ENCODE measurements at places on chromosomes 13 and 19.
A peak's percentile ranks its signal among the peaks of the same experiment; 100 is the strongest.

- DNase-seq, result peak; percentile 36
Measured at GRCh38 chr19:44576843-44577565, 36.4 kb upstream of the IGSF23 start.

- no peak for DNase-seq
Measured at GRCh38 chr19:41367848-41368301, 3.9 kb upstream of the B9D2 start.

DNA sequence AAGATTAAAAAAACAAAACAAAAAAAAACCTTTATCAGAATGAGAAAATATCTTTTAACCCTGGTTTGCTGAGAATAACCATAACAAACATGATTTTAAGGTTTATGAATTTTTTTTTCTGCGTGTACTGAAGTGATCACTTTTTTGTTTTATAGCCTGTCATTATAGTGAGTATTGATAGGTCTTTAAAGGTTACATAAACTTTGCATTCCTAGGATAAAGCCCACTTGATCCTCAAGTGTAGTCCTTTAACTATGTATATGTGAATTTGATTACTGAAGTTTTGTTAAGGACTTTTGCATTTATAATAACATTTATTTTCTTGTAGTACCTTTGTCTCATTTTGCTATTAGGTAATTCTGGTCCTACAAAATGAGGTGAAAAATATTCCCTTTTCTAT is 709.8 kb upstream of the PCDH20 start:
- no peak for DNase-seq

DNA sequence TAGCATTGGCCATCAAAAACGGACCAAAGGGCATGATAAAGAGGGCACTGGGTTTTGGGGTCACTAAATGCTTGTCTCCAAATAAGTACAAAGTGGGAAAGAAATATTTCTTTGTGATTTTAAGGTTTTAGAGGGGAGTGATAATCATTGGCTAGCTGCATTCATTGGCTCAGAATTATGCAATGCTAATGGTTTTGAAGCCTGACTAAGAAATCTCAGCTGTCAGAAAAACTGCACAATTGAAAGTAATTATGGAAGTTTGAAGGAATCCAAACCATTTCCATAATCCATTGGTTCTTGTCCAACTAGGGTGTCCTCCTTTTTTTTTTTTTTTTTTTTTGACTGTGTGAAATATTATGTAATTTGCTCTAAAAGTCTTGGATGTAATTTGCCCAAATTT is 88.2 kb upstream of the ARGLU1 start:
- no peak for DNase-seq

DNA sequence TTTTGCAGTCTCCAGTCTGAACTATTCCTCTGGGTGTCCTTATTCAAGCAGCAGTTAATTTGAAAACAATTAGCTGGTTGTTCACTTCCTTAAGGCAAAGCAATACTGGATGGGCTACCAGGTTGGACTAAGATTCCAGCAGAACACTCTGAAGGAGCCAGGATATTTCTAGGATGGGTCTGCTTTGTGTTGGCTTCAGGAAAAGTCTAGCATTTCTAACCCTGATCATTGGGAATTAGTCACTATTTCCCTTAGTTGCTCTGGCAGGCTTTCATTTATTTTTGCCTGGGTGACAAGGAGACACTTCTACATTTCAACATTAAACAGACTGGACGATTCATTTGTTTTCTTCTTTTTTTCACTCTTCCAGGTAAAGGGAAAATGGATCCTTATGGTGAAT is 228.4 kb downstream of the ENOX1 start:
- DNase-seq, result no peak

GRCh38 chr19:19388568-19389555 is 16.6 kb upstream of the GATAD2A start:
- DNase-seq, result no peak

DNA sequence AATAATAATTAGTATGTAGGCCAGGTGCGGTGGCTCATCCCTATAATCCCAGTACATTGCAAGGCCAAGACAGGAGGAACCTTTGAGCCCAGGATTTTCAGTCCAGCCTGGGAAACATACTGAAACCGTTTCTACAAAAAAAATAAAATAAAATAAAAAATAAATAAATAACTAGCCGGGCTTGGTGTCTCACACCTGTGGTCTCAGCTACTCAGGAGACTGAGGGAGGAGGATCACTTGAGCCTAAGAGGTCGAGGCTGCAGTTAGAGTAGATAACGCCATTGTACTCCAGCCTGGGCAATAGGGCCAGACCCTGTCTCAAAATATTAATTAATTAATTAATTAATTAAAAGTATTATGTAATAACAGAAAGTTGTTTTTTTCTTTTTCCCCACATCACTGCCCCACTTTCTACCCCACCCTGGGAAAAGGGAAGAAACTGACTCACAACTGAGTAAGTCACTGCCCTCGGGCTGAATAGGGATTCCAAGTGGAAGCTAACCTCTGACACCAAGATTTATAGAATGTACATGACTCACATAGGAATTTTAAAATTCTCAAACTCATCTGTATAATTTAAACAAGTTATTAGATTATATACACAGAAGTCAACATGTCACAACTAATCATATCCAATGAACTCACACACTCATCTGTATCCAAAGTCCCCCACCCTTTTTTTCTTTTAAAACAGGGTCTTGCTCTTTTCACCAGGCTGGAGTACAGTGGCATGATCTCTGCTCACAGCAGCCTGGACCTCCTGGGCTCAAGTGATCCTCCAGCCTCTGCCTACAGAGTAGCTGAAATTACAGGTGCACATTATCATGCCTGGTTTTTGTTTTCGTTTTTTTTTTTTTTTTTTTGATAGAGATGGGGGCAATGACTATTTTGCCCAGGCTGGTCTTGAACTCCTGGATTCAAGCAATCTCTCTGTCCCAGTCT is 12.5 kb downstream of the ZNF611 start:
- DNase-seq, result no peak

GRCh38 chr19:17457616-17458015 is 3.1 kb downstream of the NXNL1 start:
- no peak for DNase-seq

GRCh38 chr13:87393358-87393757 is 277.8 kb upstream of the SLITRK5 start:
- no peak for DNase-seq

DNA sequence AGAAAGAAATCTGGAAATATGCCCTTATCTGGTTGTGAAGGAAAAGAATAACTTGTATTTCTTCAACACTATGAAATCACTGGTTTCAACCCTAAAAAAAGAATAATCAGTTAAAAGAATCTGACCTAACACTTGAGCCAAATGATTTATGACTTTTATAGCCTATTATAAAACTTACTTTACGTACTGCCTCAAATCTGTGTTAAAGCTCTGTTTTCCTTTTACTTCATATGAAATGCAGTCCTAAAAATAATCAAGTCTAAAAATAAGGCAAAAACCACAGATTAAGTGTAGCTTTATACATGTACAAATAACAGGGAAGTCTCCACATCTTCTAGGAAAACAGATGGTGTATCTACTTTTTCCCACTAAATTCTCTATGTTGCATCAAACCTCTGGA is 101.3 kb downstream of the VWA8 start:
- no peak for DNase-seq

DNA sequence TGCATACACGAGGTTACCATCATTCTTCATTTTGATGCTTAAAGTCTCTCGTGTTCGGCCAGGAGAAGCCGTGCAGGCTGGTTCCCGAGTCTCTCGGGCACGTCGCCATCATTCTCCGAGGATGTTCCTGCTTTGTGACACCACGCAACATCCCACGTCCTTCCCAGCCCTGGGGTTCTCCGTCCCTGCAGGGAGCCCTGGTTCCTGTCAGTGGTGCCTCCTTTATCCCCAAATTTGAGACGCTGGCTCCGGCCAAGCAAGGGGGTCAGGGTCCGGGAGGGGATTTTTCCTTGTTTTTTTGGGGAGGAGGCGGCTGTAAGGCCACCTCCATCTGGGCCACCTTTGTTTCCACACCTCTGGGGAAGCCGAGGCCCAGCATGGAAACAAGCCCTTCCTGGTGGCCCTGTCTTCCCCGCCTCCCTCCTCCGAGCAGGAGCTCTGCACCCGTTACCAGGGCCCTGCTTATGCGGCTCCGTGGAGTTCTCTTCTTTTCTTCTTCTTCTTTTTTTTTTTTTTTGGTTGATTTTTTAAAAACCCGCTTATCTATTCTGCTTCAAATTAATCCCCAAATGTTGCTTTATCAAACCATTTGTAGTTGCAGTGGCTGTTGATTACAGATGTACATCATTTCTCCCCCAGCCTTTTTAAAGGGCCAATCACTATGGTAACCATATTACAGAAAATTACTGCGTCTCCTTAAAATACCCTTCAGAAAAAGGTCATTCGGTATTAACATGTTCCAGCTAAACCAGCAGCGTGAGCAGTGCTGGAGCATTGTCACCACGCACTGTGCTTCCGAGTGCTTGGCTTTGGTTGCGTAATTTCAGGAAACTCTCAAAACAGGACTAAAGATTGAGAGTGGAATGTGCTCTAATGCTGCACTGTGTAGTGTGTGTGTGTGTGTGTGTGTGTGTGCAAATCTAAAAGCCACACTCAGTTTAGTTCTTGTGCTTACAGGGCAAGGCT is 50.4 kb downstream of the TEX29 start:
- DNase-seq, result no peak

- DNase-seq, result no peak
Measured at GRCh38 chr19:33630880-33631608, 9.3 kb downstream of the CHST8 start.

DNA sequence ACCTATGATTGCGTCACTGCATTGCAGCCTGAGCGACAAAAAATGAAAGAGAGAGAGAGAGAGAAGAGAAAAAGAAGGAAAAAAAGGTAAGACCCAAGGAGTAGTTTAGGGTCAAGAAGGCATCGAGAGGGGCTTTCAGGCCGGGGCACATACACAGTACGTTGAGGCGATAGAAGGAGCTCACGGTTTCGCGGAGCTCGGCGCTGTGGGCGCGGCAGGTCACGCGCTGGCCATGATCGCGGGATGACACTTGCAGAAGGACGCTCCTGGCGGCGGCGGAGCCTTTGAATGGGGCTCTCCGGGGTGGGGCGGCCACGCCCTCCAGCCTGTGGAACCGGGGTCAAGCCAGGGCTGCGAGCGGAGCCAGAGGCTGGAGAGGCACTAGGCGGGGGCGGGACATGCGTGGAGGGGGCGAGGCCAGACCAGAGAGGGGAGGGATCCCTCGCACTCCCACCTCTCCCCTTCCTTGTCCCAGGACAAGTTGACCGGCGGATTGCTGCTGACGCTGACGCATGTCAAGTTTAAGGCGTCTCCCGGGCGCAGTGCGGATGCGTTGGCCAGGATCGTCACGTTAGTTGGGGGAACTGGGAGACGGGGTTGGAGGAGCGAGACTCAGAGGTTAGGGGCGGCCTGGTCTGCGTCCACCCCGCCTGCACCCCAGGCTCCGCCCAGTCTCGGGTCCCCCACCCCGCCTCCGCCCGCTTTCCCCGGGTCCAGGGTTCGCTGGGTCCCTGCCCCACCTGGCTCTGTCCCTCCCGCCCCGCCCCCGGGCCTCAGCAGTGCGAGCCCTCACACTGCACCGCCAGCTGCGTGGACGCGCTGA is 6.9 kb downstream of the NPHS1 start:
- no peak for DNase-seq

DNA sequence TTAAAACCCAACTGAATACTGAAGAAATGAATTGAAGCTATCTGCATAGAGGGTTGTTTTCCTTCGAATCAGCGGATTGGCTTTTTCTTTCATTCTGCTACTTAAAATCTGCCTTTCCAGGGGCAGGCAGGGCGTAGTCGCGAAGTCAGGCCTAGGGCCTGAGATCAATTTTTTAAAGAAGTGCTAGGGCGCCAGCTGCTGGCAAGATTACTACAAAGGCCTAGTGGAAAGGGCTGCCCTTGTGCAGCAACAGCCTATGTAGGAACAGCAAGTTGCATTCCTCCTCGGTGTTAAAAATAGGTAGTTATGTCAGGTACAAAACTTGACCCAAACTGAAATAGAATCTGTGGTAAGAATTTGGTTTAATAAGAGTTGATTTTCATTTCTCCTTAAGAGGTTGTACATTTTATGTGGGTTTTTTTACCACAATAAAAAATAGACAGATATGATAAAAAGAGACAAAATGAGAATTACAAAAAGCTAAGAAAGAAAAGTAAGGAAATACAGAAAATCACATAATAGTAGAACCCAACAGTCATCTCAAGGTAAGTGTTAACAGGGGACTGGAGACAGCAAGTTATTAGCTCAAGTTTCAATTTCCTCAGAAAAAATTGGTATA is 9.5 kb upstream of the URAD start:
- DNase-seq, result no peak

DNA sequence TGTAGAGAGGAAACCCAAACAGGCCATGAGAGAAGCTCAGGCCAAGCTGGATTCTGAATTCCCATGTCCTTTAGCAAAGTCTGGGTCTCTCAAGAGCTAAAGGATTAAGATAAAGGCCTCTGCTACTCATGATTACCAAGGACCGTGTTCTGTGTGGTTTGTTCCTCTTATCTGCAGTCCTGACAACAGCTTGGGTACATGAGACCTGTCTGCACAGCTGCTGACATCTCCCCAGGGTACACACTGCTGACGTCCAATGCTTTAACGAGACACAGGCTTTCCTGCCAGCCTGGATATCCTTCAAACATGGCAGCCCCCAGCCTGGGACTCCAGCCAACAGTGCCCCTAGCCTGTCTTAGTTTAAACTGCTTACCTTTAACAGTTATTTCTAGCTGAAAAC is 211.0 kb downstream of the SLC7A1 start:
- no peak for DNase-seq

GRCh38 chr19:44642377-44642776 is 1.3 kb upstream of the PVR start:
- DNase-seq, result no peak

DNA sequence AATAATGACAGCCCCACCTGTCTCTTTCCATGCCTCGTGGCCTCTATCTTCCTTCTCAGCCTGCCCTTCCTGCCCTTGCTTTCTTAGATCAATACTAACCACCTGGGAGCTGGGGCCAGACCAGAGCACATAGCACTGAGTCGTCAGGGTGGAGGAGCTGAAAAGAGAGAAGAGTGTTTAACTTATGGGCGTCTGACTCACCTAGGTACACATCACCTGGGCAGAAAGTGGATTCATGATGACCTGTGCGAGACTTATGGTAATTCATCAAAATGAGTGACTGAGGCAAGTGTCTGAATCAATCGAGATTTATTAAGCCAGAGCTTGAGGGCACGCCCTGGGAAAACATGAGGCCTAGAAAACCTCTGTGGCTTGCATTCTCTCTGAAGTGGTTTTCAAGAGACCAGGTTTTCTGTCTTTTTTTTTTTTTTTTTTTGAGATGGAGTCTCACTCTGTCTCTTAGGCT is 19.2 kb downstream of the CEACAM6 start:
- DNase-seq, result no peak

GRCh38 chr13:30159446-30159839 is 147.9 kb downstream of the KATNAL1 start:
- peak; percentile 70 for DNase-seq
